ENCODE measurements at places on chromosomes 13 and 19. TPM values are rescaled to one million over a fixed set of nuclear protein-coding genes. Genes with fewer than 3 reads are reported as not detected.
A peak's percentile ranks its signal among the peaks of the same experiment; 100 is the strongest.

DNA sequence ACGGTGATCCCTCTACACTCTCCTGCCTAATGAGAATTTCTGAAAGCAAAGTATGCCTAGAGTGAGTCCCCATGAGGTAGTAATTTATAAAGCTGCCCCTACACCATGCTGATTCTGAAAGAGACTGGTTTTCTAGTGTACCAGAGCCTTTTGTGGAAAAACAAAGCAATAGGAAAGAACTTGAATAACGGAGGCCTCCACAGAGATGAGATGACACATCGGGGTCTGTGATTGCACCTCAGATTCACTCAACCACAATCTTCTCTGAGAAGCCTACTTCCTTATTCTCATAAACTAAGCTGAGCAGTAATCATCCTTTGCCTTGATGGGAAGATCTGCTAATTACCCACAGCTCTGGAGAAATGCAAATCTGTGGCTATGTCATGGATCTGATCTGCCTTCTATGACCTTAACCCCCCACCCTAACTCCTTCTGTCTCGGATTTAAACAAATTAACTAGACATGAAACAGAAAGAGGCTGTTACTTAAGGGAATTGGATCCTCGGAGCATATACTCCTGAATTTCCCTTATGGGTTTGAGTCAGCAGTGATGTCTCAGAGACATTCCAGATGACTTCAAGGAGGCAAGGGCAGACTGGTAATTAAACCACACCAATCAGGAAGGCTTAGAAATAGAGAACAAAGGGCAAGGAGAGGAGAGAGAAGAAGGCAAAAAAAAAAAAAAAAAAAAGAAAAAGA is 128.0 kb downstream of the DCT start:
- DNase-seq, result no peak

DNA sequence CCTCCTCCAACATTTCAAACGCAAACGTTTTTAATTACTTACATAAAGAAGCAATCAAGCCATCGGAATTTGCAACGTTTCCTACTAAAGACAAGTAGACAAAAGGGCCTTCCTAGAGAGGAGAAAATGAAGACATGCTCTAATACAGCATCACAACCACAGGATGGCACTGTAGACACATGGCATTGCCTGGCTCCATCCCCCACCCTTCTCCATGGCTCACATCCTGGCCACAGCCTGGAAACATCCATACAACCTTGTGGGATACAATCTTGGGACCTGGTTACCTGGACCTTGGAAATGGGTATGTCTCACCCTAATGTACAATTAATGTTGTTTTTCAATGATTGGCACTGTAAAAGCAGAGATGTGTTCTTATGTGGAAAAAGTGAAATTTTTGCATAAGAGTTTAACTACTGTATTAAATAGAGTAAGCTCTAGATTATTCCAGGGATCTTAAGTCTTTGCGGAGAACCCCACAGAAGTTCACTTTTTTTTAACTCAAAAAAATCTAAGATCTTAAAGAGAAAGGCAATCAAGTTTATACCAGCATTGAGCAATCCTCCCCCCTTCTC is 21.5 kb downstream of the EBPL start:
- DNase-seq, result peak; percentile 84

The PRR36 gene
- not detected for total RNA-seq

GRCh38 chr13:31891472-31891871 is 140.1 kb upstream of the FRY start:
- DNase-seq, result peak; percentile 43

DNA sequence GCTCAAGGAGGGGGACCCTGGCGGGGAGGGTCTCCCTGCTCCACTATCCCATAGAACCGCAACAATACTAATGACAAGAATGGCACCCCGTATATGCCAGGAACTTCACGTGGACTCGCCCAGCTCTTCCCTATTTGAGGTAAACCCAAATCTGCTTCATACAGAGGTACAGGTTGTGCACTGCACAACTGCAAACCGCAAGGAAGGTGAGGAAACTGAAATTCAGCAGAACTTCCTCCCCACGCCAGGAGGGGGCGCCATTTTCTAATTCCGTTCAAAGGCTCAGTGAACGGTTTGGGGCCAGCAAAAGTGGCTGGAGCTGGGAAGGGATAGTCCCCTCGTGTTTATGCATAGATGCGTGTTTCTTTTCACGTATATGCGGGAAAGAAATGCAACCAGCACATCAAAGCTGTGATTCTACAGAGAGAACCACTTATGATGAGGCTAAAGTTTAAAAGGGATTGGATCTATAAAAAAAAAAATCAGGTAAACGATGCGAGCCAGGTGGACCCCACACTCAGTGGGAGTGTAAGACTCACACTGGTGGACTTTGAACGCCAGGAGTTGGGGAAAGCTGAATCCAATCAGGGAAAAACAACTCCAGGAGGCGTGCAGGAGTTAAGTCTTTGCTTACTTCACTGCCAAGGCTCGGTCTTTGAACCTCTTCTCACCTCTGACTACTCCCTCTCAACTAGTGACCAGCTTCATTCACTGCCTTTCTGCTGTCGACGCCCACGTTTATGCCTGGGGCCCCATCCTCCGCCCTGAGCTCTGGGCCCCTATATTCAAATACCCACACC is 20.3 kb downstream of the C19orf81 start:
- peak; percentile 18 for DNase-seq

The ADM5 gene
- total RNA-seq, result 5.5 TPM

The YIPF2 gene
- 25.2 TPM for total RNA-seq
